Activated CD8-positive, alpha-beta memory T cell treated with anti-CD3 and anti-CD28 coated beads for 48 hours (primary cell): ENCODE measurements at places on chromosomes 1 and 21.

DNA sequence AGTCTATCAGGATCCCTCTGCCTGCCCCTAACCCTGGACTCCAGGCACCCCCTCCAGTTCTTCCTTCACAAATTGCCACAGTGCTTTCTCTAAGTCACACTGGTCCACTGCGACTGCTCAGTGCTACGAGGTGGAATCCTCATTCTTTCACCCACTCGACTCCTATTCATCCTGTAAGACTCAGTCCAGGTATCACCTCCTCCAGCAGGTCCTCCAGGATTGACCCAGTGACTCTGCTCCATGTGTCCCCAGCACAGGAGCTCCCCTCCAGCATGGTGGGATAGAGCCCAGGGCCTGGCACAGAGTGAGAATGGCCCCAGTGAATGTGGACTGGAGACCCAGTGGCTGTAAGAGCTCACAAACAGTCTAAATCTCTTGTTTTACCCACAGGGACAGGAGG, 45.5 kb upstream of the WNT4 start:
- DNase-seq, result no peak

GRCh38 chr21:35583566-35584216, 476.6 kb downstream of the SETD4 start:
- no peak for DNase-seq

GRCh38 chr1:97770376-97770775, 150.5 kb downstream of the DPYD start:
- no peak for DNase-seq

DNA sequence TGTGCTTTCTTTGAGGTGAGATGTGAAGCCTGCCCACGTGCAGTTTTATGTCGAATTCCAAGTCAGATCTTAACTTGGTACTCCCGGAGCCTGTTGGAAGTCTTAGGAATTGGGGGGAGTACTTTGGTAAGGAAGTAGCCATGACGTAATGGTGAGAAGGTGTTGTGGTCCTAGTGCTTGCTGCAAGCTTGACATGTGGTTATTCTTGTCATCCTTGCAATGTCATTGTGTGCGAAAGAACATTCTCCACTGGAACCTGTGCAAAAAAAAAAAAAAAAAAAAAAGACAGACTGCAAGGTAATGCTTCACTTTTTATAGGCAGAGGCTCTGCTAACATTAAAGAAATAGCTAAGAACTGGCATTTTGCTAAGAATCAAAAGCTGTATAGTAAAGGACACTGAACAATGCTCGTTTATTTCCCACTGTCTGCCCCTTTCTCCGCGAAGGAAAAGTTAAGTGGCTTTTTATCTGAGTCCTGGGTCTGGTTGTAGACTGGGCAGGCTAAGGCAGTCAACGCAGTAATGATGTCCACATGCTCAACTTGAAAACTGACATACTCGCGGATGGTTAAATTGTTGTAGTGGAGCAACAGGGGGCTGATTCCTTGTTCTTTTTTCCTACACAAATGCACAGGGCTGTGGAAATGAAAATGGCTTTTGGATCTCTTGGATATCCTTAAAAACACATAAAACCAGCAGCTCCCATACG, 2.1 kb downstream of the KAZN start:
- no peak for DNase-seq

GRCh38 chr1:161226759-161227158, 899 bp downstream of the TOMM40L start:
- DNase-seq, result no peak

DNA sequence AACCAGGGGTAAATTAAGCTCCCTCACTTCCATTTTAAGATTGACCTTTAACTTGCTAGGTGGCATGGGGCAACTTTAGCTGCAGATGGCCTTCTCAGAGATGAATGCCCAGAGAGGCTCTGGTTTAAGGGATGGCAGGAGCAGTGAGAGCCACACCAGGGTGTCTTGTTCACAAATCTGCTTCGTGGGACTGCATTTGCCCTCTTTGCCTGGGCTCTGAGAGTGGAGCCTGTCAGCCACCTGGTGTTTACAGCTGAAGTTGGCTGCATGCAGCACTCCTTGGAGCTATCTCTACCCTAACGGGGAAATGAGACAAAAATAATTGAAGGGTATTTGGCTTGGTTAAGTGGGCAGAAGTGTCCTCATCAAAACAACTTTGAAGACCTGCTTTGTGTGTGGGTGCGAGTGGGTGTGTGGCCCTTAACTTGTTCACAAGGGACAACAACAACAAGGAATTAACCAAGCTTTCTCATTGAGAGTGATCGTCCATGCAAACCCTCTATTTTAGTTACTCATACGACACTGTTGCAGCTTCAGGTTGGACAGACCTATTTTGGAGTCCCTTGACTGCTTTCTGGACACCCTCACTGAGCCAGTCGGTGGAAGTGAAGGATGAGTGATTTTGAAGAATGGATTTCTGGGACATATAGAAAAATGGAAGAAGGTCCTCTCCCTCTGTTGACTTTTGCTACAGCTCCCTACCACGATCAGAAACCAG, 29.8 kb downstream of the PGM1 start:
- no peak for DNase-seq

DNA sequence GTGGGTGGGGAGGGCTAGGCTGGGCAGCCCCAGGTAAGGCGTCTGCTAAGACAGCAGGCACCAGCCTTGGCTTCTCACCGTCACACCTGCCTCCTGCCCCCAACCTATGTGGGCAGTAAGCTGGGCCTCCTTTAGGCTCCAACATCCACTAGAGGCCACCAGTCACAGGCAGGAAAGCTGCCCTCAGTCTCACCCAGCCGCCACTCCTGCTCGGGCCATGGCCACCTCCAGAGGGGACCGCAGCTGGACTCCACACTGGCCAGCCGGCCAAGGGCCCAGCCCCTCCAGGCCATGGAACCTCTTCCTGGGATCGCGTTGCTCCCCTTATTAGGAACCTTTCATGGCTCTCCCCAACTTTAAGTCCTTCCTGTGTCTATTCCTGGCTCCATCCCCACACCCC, 74.5 kb downstream of the MRPL37 start:
- no peak for DNase-seq

DNA sequence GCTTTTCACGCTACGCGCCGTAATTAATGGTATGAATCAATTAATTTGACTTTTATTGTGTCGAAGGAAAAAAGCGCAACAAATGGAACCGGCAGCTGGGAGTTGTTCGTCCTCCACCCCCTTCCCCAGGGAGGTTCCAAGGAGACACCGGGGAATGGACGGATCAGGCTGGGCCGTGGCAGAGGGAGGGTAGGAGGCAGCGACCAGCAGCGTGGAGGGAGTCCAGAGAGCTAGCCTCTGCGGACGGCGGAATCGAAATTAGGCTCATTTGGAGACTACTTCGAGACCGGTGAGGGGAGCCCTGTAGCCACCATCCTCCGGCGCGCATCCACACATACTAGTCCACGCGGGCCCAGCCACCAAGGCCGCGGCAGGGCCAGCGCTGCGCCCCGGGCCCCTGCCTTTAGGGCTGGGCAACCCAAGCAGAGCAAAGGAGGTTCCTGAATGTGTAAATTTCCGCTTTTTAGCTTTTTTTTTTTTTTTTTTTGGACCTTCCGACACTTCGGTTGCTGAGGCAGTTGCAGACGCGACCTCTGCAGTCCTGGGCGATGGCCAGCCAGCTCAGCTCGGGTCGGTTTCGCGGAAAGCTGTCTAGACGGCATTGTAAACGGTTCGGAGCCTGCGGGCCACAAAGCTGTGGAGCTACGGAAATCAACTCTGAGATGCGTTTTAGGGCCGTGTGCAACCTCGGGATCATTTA, 2.2 kb upstream of the FOXD3 start:
- DNase-seq, result no peak

- no peak for DNase-seq
Observed at GRCh38 chr1:158295791-158296190, 6.1 kb downstream of the CD1C start.

DNA sequence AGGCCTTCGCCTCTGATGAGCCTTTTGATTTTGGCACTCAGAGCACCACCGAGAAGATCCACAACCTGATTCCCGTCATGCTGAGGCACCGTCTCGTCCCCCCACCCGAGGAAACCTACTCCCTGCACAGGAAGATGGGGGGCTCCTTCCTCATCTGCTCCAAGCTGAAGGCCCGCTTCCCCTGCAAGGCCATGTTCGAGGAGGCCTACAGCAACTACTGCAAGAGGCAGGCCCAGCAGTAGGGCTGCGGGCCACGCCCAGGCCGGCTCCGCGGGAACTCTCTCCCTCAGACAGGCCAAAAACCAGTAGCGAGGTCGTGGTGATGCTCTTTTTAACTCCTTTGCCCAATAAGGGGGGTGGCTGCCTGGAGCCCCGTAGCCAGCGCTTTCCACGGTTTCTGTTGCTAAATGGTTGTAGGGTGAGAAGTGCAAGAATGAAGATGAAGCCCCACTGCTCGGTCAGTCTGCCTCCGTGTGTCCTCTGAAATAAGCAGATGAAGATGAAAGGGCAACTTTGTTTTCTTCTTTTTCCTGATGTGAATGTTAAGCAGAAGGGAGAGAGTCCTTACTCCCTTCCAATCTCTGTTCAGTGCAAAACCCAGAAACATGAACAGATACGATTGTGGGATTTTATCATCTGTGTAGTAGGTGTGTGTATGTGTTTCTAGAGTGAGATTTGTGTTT, 46.5 kb downstream of the COQ8A start:
- no peak for DNase-seq

DNA sequence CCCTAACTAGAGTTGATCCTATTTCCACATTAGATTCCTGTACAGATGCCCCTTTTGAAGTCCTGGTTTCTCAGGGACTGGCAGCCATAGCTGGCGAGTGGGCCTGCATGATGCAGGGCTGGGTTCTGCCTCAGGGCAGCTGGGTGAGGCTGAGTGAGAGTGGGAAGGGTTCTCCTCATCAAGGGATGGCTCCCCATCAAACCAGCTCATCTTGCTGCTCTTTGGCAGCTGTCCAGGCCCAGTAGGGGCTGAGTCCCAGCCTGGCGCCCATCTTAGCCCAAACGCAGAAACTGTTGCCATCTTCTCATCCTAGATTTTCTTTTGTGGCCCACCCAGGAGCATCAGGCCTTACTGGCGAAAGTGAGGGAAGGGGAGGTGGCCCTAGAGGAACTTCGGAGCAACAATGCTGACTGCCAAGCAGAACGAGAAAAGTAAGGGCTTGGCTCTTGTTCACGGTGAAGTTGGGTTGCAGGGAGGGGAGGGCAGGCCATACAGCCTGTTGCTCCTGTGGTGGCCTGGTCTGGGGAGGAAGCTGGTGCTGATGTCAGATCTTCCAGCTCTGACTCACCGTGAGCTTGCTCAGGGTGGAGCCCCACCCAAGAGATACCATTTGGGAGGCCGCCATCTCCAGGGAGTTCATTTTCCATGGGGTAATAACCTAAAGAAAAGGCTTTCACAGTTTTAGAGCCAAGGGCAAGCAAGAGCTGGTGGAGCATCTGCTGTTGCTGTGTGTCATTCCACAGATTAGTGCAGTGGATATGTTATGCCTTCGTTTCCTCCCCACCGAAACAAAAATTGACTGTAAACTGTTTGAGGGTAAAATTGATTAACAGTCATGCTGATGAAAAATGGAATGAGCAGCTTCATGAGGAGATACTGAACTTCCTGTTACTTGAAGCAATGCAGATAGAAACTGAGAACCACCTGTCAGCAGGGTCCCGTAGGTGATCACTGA, 34.7 kb downstream of the TUFT1 start:
- no peak for DNase-seq

GRCh38 chr21:42939582-42940413, 14.4 kb upstream of the ERVH48-1 start:
- no peak for DNase-seq

DNA sequence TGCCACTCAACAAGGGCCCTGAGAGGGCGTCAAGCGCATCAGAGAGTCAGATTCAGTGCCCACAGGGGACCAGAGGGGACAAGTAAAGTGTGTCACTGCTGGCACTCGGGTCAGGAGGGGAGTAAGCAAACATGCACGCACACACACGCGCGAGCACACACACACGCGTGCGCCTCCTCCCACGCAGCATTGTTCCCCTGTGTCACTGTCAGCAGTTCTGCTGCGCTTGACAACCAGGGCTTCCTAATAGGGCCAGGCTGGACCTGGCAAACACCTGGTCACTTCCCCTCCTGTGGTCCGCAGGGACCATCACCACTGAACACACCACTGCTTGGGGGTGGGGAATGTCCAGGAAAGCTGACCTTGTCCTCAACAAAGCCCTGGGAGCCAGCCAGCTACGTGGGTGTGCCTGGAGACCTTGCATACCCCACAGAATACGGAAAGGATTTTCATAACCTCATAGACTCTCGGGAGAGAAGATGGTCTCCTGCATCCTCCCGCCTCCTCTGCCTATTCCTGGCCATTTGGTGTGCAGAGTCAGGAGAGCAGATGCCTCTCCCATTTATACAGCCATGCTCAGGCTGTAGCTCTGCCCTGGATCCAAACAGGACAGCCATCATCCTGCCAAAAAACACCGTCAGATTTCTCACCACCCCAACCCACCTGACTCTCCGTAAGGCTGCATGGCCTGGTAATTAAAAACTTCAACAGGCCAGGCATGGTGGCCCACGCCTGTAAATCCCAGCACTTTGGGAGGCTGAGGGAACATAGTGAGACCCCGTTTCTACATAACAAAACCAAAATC, 73.2 kb downstream of the SSBP3 start:
- no peak for DNase-seq

- DNase-seq, result no peak
Observed at GRCh38 chr1:228171221-228171891, 5.8 kb downstream of the IBA57 start.

DNA sequence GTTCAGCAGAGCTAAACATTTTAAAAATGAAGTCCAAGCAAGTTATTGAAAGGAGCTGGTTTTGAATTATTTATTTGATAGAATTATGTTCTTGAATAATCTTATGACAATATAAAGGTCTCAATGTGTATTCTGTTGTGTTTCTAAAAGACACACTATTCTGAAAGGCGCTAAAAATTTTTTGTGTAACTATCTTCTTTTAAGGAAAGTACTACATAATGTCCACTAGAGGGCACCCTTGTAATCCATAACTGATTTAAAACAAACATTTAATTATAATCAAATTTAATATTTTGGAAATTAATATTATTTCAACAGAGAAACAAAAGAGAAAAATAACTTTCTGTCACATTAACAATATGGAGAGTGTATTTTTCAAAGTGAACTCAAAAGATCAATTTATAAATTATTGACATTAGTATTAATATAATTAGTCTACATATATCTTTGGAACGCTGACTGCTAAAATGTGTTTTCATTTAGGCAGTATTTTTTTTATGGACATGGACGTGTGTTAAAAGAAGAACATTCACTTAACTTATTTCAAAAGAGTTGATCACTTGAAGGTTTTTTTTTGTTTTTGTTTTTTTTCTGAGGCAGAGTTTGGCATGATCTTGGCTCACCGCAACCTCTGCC, 248.4 kb downstream of the DENND1B start:
- no peak for DNase-seq

DNA sequence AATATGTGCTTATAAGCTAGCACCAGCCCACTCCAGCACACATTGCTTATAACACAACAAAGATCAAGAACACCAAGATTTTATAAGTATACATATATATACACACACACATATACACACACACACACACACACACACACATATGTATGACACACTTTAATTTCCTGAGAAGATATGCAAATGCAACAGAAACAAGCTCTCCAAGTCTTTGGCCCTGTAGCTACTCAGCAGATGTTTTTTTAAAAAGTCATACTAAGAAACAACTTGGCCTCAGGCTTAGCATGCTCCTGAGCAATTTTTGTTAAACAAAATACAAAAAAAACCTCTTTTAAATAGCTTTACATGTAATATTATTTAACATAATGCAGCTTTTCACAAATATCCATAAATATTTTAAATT, 11.1 kb downstream of the TNFSF18 start:
- DNase-seq, result no peak

GRCh38 chr21:39612233-39613040, at the start of gene B3GALT5:
B3GALT5 (plus strand) TSS chr21:39612940; CDS start chr21:39660560, 47,620 bp downstream.
- DNase-seq, result no peak

- DNase-seq, result no peak
Observed at GRCh38 chr1:154574716-154575115, 7.1 kb downstream of the CHRNB2 start.

- DNase-seq, result no peak
Observed at GRCh38 chr1:3525551-3526482, 71.4 kb downstream of the ARHGEF16 start.
